Activated CD8-positive, alpha-beta memory T cell treated with anti-CD3 and anti-CD28 coated beads, Interleukin-2, amount 10 ng/mL, durations not matched to agents 7 days and 5 days (primary cell): ENCODE measurements at places on chromosomes 16 and 17. TPM values are rescaled to one million over a fixed set of nuclear protein-coding genes. Genes with fewer than 3 reads are reported as not detected.
A peak's percentile ranks its signal among the peaks of the same experiment; 100 is the strongest.

DNA sequence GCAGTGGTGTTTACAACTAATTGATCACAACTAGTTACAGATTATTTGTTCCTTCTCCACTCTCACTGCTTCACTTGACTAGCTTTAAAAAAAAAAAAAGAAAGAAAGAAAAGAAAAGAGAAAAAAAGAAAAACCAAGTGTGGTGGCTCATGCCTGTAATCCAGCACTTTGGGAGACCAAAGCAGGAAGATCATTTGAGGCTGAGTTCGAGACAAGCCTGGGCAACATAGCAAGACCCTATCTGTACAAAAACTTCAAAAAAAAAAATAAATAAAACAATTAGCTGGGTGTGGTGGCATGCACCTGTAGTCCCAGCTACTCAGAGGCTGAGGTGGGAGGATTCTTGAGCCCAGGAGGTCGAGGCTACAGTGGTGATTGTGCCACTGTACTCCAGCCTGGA, 4.2 kb downstream of the SNTB2 start:
- DNase-seq = no peak

- DNase-seq = no peak
Measured at GRCh38 chr16:53809088-53809932, 105.4 kb downstream of the FTO start.

Gene TMC8
- total RNA-seq = 292 TPM

DNA sequence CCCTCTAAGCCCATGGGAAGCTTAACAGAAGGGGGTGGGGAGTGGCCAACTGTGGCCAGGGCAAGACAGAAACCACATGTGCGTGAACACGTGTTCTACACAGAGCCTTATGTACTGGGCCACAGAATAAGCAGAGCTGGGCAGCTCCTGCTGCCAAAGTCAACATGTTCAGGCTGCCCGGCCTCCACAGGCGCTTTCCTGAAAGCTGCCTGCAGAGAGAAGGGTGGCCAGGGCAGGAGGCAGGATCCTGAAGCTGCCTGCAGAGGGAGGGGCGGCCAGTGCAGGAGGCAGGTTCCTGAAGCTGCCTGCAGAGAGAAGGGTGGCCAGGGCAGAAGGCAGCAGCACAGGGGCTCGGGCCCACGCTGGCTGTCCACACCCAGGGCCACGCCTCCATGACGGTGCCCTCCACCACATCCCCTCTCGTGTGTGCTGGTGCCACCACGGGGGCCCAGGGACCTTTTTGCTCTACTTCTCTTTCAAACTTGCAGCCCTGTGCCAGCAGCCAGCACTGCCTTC, 79.5 kb downstream of the ANKRD11 start:
- DNase-seq = no peak

GRCh38 chr17:28916302-28916934, 13.5 kb upstream of the DHRS13 start:
- peak; percentile 64 for DNase-seq

GRCh38 chr16:56682703-56683397, 580 bp downstream of the MT1X start:
- no peak for DNase-seq

DNA sequence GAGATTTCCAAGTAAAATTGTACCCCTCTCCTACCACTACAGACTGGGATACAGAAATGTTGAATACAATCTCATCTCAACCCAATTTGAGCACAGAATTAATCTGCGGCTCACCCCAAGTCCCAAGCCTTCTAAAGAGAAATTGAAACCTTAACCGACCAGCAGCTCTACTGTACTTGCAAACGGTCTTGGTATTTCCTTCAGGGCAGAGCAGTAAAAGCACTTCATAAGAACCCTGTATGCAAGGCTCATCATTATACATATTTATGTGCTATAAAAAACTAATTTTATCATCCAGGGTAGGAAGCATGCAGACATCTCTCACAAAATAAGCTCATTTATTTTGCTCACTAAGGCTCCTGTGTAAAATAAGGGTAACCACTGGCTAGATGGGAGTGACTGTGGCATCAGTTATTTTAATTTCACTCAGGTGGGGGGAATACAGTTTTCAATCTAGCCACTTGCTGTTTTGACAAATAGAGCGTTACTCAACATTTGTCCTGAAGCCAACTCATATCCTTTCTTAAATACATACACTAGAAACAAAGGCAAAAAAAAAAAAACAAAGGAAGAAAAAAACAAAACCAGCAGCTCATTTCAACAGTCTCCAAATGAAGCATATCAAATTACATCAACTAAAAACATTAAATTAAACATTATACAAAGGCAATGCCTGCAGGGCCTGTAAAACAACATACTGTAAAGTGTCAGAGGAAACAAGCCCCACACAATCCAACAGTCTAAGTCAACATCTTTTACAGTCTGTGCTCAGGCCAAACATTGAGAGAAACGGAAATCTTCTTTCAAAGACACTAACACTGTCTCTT, 65.0 kb downstream of the PARN start:
- no peak for DNase-seq

GRCh38 chr16:8512941-8513624, 77.2 kb downstream of the TMEM114 start:
- no peak for DNase-seq

DNA sequence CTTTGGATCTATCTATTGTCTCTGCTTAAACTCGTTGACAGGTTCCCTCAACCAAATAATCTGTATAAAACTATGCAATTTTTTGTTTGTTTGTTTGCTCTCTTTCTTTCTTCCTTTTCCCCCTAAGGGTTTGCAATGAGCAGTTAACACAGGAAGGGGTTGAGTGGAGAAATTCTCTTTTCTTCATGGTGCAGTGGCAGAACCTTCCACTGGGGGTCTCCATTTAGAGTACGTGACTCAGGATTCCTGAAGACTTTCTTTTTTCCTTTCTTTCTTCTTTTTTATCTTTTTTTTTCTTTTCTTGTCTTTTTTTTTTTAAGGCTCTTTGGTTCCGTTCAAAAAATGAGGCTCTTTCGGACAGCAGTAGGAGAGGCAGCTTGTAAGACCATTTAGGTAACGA, 19.5 kb upstream of the RBFOX1 start:
- DNase-seq = no peak

- no peak for DNase-seq
Measured at GRCh38 chr16:79597277-79598062, 3.1 kb downstream of the MAF start.

Gene PROCA1
- 6.1 TPM for total RNA-seq
